Activated B cell treated with CpG ODN at 0.5 μM for 24 hours (primary cell): ENCODE measurements at places on chromosomes 2 and 18. TPM values are rescaled to one million over a fixed set of nuclear protein-coding genes. Genes with fewer than 3 reads are reported as not detected.

The SERPINB4 gene
- total RNA-seq, result not detected in 2 replicates

The SP140 gene
- 295 and 330 TPM in 2 replicates for total RNA-seq

The SAG gene
- 0.04 TPM in 1 of 2 replicates, not detected in the other for total RNA-seq

The PELI1 gene
- 81.4 and 93.1 TPM in 2 replicates for total RNA-seq

The CDH2 gene
- total RNA-seq, result not detected in 2 replicates

The RAMP1 gene
- total RNA-seq, result 3.9 and 4.4 TPM in 2 replicates

The LCT gene
- total RNA-seq, result not detected in 2 replicates

The CIDEA gene
- total RNA-seq, result not detected in 2 replicates

The OXER1 gene
- total RNA-seq, result 1.9 and 2.1 TPM in 2 replicates

The LDLRAD4 gene
- total RNA-seq, result 66.9 and 70.1 TPM in 2 replicates

The IGFBP2 gene
- not detected in 2 replicates for total RNA-seq

The SP5 gene
- total RNA-seq, result not detected in 2 replicates

The MOGAT1 gene
- total RNA-seq, result not detected in 2 replicates

The ST8SIA3 gene
- not detected in 2 replicates for total RNA-seq

The C1QL2 gene
- not detected in 2 replicates for total RNA-seq

The TMEM214 gene
- total RNA-seq, result 84.4 and 92.1 TPM in 2 replicates

The AOX1 gene
- total RNA-seq, result 0.24 TPM in 1 of 2 replicates, not detected in the other

The HOXD3 gene
- not detected in 2 replicates for total RNA-seq

The ZNF516 gene
- 19.4 and 21.7 TPM in 2 replicates for total RNA-seq

The DLGAP1 gene
- 0.10 and 0.18 TPM in 2 replicates for total RNA-seq

The ONECUT2 gene
- not detected in 2 replicates for total RNA-seq

The KCNJ3 gene
- not detected in 2 replicates for total RNA-seq

The SH2D6 gene
- 0.83 and 1.6 TPM in 2 replicates for total RNA-seq

The SULT1C4 gene
- not detected in 2 replicates for total RNA-seq

The HES6 gene
- 4.4 and 5.0 TPM in 2 replicates for total RNA-seq

The ADD2 gene
- 12.5 and 15.4 TPM in 2 replicates for total RNA-seq

The TMSB10 gene
- 925 and 1,069 TPM in 2 replicates for total RNA-seq

The LRRTM4 gene
- not detected in 2 replicates for total RNA-seq

The TMEFF2 gene
- not detected in 2 replicates for total RNA-seq

The LIMS2 gene
- total RNA-seq, result 5.1 and 5.3 TPM in 2 replicates

The LYPD6B gene
- 0.58 and 1.4 TPM in 2 replicates for total RNA-seq

The ASNSD1 gene
- total RNA-seq, result 27.5 and 31.1 TPM in 2 replicates

The PSMG2 gene
- total RNA-seq, result 67.4 and 69.1 TPM in 2 replicates

The MC4R gene
- not detected in 2 replicates for total RNA-seq

The WBP1 gene
- total RNA-seq, result 61.4 and 65.3 TPM in 2 replicates

The ABCG8 gene
- total RNA-seq, result not detected in 2 replicates

The AGXT gene
- not detected in 2 replicates for total RNA-seq

The CHST10 gene
- 19.8 and 21.0 TPM in 2 replicates for total RNA-seq

The CCDC150 gene
- 2.3 and 2.6 TPM in 2 replicates for total RNA-seq

The ATG16L1 gene
- 39.0 and 49.9 TPM in 2 replicates for total RNA-seq

The TUBA4B gene
- total RNA-seq, result 0.20 TPM in 1 of 2 replicates, not detected in the other

The ACMSD gene
- total RNA-seq, result not detected in 2 replicates

The HOXD13 gene
- not detected in 2 replicates for total RNA-seq

The ZNF519 gene
- 15.9 and 17.3 TPM in 2 replicates for total RNA-seq

The SNORC gene
- 0.88 and 2.1 TPM in 2 replicates for total RNA-seq

The SLC25A52 gene
- total RNA-seq, result not detected in 2 replicates
